ENCODE measurements at places on chromosomes 6 and 20. TPM values are rescaled to one million over a fixed set of nuclear protein-coding genes. Genes with fewer than 3 reads are reported as not detected.

DNA sequence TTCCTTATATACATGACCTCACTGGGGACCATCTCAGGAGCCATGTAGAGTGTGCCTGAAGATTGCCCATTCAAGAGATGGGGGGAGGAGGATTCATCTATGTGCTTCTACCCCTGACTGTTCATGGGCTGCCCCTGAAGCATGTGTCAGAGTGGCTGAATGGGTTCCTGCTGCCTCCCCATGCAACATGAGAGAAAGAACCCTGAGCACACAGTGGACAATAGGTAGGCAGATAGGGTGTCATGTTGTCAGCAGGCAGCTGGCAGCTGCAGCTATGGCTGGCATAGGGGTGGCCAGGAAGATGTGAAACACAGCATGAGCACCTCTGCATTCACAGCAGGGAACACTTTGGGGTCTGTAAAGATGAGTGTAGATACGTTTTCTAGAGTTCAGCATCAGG, 208.4 kb upstream of the CNR1 start:
- no peak for DNase-seq

DNA sequence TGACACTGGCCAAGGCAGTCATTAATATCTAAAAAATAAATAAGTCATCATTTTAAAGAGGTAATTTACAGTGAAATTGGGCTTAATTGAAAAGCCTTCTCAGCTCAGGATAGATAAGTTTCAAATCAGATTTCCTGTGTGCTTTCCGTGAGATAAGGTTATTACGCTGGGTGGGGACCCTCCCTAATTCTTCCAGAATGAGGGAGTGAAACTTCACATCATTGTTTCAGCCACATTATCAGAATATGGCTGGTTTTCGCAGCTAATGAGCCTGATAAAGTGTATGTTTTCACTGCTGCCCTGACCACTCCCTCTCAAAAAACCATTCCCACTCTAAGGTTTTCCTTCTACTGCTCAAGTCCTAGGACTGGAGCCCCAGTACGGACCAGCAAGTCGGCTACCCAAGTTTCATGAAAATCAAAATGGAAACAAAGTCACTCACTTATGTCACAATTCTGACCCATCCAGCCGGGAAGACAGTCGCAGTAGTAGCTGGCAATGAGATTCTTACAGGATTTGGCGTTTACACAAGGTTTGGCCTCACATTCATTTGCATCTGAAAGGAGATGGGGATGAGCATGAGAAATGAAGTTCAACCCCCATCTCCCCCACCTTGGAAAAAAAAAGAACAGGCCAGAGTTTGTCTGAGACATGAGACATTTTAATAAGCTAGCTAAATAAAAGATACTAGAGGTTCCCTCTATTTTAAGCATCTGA, 24.6 kb downstream of the JAG1 start:
- no peak for DNase-seq

CRISP2 gene
- not detected for polyA plus RNA-seq

- no peak for DNase-seq
Observed at GRCh38 chr6:127272576-127272975, 5.9 kb downstream of the RNF146 start.

DNA sequence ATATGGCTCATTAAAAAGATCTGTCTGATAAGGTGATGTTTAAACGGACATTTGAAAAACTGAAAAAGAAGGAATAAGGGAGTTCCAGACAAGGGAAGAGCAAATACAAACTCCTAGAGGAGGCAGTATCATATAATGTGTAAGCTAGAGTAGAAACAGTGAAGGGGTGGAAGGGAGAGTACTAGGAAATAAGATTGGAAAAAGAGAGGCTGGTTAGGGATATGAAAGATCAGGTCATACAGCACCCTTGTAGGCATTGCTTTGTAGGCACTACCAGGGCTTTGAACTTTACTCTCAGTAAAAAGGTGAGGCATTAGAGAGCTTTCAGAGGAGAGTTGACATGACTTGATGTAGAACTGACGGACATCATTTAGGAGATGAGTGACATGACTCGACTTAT, 85.7 kb downstream of the MLIP start:
- no peak for DNase-seq

GRCh38 chr20:10404023-10404628, 29.9 kb downstream of the MKKS start:
- no peak for DNase-seq

SPAG4 gene
- 4.6 TPM for polyA plus RNA-seq
